Fibroblast of gingiva (primary cell): ENCODE measurements at places on chromosomes 6 and 20.

- no peak for DNase-seq
These were observed 503.6 kb downstream of the PTPRT start for GRCh38 chr20:42686057-42686456.

GRCh38 chr6:138690975-138691594, 82.5 kb upstream of the CCDC28A start:
- no peak for DNase-seq

DNA sequence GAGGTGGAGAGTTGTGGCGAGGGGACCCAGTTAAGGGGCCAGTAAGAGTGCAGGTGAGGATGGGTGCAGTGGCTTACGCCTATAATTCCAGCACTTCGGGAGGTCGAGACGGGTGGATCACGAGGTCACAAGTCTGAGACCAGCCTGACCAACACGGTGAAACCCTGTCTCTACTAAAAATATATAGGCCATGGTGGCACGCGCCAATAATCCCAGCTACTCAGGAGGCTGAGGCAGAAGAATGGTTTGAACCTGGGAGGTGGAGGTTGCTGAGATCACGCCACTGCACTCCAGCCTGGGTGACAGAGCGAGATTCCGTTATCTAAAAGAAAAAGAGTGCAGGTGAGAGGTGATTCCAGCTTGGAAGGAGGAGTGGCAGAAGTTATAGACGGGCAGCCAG, 28.0 kb downstream of the PPP1R3G start:
- no peak for DNase-seq

DNA sequence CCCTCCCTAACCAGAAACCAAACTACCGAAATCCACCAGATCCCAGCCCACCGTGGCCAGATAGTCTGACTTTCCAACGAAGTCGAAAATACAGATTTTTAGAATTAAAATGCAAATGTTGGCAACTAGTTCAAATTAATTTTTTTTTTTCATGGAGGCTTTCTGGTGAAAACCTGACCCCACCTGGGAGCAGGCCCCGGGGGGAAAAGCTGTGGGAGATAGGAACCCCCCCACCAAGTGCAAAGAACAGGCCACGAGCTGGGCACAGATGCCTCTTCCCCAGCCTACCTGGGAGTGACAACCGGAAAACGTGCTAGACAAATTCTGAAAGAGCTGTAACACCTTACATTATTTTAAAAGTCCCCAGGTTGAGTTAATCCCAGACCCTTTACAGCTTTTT, 333.8 kb downstream of the PREX1 start:
- no peak for DNase-seq

- no peak for DNase-seq
These were observed 116.1 kb downstream of the CEBPB start for GRCh38 chr20:50306478-50307423.

- peak; percentile 44 for DNase-seq
These were observed 3.7 kb downstream of the OGFR start for GRCh38 chr20:62808211-62808865.

GRCh38 chr6:5302995-5303622, 41.8 kb downstream of the FARS2 start:
- no peak for DNase-seq

- no peak for DNase-seq
These were observed 4.2 kb upstream of the MAVS start for GRCh38 chr20:3842348-3842930.

DNA sequence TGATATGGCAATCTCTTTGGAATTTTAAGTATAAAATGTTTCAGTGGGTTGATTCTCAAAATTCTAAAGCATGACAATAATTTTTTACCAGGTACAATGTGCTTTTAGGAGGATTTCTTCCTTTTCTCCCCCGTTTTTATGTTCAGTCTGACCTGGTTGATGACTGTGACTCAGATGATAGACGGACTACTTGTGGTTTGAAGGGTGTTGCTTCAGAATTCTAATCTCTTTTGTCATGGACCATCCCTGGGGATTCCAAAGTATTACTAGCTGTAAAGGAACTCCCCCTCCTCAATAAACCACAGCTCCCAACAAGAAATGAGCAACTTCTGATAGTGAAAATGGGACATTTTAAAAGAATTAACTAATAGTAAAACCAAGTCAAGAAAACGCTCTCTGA, 34.9 kb upstream of the TNFAIP3 start:
- no peak for DNase-seq

DNA sequence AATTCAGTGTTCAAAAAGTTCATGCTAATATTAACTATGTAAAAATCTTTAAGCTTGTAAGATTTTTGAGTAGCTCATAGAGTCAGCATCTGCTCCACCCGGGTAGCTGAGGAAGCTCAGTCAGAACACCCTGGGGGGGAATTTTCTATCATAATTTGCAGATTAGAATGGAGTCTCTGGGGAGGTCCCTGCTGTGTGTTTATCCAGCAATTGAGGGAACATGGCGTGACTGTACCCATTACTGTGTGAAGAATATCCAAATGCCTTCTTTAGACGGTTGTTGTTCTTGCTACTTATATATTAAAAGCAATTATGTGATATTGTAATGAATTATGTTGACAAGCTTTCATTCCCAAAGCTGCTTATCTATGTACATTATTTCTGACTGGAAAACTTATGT, 64.8 kb downstream of the AIG1 start:
- no peak for DNase-seq

DNA sequence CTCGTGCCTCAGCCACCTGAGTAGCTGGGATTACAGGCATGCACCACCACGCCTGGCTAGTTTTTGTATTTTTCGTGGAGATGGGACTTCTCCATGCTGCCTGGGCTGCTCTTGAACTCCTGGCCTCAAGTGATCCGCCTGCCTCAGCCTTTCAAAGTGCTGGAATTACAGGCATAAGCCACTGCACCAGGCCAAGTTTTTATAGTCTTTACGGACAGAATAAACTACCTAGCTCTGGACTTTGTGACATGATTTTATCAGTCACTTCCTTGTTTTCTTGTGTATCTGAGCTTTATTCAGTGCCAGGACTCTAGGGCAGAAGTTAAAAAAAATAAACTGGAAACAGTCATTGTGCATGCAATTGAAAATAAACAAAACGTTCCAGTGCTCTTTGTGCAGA, 46.7 kb upstream of the RALGAPA2 start:
- DNase-seq = no peak
